ENCODE measurements at places on chromosomes 3 and 15. TPM values are rescaled to one million over a fixed set of nuclear protein-coding genes. Genes with fewer than 3 reads are reported as not detected.

The SLC28A2 gene
- not detected for total RNA-seq

The FAH gene
- 10.8 TPM for total RNA-seq

The ZPLD1 gene
- total RNA-seq: 0.10 TPM

The RASL12 gene
- total RNA-seq: 6.2 TPM

The CHRNA5 gene
- 0.72 TPM for total RNA-seq

The CCDC50 gene
- total RNA-seq: 67.7 TPM

The TNFAIP8L3 gene
- total RNA-seq: 14.7 TPM

The MYH15 gene
- 0.31 TPM for total RNA-seq

The DLEC1 gene
- 2.1 TPM for total RNA-seq

The COLQ gene
- total RNA-seq: 1.6 TPM

The RNU5B-1 gene
- not detected for total RNA-seq

GRCh38 chr15:63354821-63355650, 26.6 kb downstream of the CA12 start:
- H3K4me3 ChIP-seq: no peak overlapping the region
- no peaks in the 10 kb centered on the region for H3K36me3 ChIP-seq
- no peaks in the 10 kb centered on the region for H3K27me3 ChIP-seq
- peak overlapping the region; percentile 30 for H3K27ac ChIP-seq
- DNase-seq: no peak
- peaks cover 54% of the 10 kb centered on the region for H3K4me1 ChIP-seq

DNA sequence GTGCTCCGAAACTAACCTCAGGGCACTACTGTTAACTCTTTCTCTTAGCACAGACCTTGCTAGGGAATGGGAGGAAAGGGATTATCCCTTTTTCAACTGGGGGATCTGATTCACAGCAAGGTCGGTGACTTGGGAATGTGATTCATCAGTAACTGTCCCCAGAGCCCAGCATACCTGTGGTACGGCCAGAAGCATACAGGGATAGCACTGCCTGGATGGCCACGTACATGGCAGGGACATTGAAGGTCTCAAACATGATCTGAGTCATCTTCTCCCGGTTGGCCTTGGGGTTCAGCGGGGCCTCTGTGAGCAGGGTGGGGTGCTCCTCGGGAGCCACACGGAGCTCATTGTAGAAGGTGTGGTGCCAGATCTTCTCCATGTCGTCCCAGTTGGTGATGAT, 2.3 kb downstream of the ACTC1 start:
- H3K4me1 ChIP-seq: peaks cover 7% of the 10 kb centered on the region
- no peak overlapping the region for H3K27ac ChIP-seq
- no peak for DNase-seq
- peaks cover 54% of the 10 kb centered on the region for H3K27me3 ChIP-seq

DNA sequence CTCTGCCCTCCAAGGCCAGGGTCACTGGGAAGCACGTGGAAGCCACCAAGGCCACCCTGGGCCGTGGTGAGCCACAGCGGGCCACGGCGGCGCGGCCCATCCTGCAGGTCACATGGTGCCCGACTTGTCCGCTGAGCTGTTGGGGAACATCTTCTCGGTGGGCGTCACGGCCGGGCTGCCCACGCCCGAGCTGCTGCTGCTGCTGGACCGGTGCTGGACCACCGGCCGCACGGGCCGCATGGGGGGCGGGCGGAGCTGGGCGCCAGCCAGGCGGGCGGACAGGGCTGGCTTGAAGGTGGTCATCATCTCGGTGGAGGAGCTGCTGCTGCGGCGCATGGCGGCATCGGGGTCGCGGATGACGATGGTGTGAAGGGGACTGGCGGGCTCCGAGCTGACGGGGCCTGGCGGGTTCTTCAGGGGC, 22.1 kb upstream of the RAD18 start:
- DNase-seq: no peak
- H3K4me3 ChIP-seq: no peak overlapping the region
- H3K36me3 ChIP-seq: peaks cover 2% of the 10 kb centered on the region
- no peaks in the 10 kb centered on the region for H3K27me3 ChIP-seq

DNA sequence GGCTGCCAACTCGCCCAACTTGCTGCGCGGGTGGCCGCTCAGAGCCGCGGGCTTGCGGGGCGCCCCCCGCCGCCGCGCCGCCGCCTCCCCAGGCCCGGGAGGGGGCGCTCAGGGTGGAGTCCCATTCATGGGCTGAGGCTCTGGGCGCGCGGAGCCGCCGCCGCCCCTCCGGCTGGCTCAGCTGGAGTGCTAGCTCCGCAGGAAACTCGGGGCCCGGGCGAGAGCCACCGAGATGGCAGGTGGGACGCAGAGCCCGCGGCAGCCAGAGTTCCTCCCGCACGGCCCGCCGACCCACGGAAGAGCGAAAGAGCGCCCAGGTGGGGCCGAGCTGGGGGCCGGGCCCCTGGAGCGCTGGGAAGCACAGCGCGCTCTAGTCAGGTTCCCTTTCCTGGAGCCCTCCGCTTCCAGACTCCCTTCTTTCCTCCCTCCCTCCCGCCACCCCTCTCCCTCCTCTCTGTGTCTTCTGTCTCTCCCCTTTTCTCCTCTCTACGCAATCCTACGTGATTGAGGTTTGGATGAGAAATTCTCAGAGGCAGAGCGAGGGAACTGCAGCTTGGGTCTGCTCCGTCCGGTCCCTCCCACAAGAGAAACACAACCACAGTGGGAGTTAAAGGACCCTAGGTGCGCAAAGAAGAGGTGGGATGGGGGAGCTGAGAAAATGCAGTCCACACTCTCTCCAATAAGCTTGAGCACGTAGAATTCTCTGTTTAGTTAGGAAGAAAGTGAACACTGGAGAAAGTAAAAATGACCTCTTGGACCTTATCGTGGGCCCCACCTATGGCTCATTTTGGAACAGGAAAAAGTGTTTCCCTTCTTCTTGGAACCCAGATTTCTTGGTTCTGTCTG, 317.3 kb downstream of the FGF12 start:
- no peak for DNase-seq
- no peaks in the 10 kb centered on the region for H3K36me3 ChIP-seq
- H3K27ac ChIP-seq: no peak overlapping the region

- no peaks in the 10 kb centered on the region for H3K27me3 ChIP-seq
- no peak for DNase-seq
- H3K36me3 ChIP-seq: no peaks in the 10 kb centered on the region
- H3K4me1 ChIP-seq: no peaks in the 10 kb centered on the region
Observed at GRCh38 chr3:110753516-110753915, 318.1 kb upstream of the NECTIN3 start.

DNA sequence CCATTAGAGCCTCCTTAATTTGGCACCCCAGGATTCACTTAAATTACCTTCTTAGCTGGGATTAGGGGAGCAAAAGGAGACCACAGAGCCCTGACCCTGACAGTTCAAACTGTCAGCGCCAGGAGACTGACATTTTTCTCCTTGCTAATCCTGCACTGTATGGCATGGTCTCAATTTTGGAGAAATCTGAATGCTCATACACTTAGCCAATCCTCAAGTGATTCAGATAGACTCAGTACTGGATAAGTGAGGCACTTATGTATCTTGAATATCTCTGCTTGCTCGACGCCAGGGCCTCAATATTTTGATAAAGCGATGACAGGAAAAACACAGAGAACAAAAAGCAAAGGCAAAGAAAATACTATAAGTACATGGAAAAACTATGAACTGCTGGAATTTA, 375.9 kb upstream of the WNT5A start:
- no peak for DNase-seq
- no peaks in the 10 kb centered on the region for H3K4me1 ChIP-seq
- H3K27ac ChIP-seq: no peak overlapping the region
- no peaks in the 10 kb centered on the region for H3K36me3 ChIP-seq
- no peaks in the 10 kb centered on the region for H3K27me3 ChIP-seq
- H3K4me3 ChIP-seq: no peak overlapping the region

DNA sequence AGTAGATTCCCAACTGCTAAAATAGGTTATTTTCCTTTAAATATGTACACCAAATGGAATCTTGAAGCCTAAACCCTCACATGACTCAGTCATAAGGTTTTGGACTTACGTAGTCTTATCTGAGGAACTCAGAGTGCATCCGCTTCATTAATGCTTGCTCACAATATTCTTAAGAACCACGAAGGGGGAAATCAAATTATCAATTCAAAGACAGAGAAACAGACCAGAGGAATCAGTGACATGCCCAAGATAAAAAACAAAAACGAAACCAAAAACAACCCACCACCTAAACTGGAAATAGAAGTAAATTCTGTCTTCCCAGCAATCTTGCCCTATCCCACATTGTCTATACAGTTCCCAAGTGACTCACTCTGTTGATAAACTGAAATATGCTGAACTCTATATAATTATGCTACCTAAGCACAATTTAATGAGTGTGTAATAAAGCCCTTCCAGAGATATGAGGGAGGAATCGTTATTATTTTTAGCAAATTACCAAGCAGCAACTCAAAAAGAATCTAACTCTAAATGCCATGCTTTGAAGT, 135.4 kb upstream of the CBLB start:
- H3K4me1 ChIP-seq: no peaks in the 10 kb centered on the region
- H3K36me3 ChIP-seq: no peaks in the 10 kb centered on the region
- no peaks in the 10 kb centered on the region for H3K27me3 ChIP-seq
- peak overlapping the region; percentile 26 for H3K4me3 ChIP-seq
- DNase-seq: no peak

GRCh38 chr3:194584320-194584776, 48.9 kb downstream of the TMEM44 start:
- peaks cover under 1% of the 10 kb centered on the region for H3K36me3 ChIP-seq
- no peaks in the 10 kb centered on the region for H3K27me3 ChIP-seq
- no peak for DNase-seq
- H3K27ac ChIP-seq: peak overlapping the region; percentile 91

GRCh38 chr3:53708001-53708621, 138.1 kb downstream of the CHDH start:
- peaks cover 6% of the 10 kb centered on the region for H3K4me1 ChIP-seq
- H3K27ac ChIP-seq: no peak overlapping the region
- H3K27me3 ChIP-seq: peaks cover 3% of the 10 kb centered on the region
- H3K36me3 ChIP-seq: no peaks in the 10 kb centered on the region
- no peak for DNase-seq

- no peak overlapping the region for H3K4me3 ChIP-seq
- H3K36me3 ChIP-seq: no peaks in the 10 kb centered on the region
- H3K4me1 ChIP-seq: peaks cover 20% of the 10 kb centered on the region
Observed at GRCh38 chr15:38217191-38217595, 35.4 kb upstream of the SPRED1 start.

- H3K36me3 ChIP-seq: no peaks in the 10 kb centered on the region
- no peak for DNase-seq
- H3K27ac ChIP-seq: no peak overlapping the region
- H3K4me1 ChIP-seq: no peaks in the 10 kb centered on the region
- H3K27me3 ChIP-seq: no peaks in the 10 kb centered on the region
Observed at GRCh38 chr15:84832448-84833040, 15.4 kb downstream of the ALPK3 start.

- no peaks in the 10 kb centered on the region for H3K27me3 ChIP-seq
- no peak overlapping the region for H3K27ac ChIP-seq
- no peaks in the 10 kb centered on the region for H3K36me3 ChIP-seq
- H3K4me1 ChIP-seq: peaks cover 7% of the 10 kb centered on the region
- peak; percentile 64 for DNase-seq
Observed at GRCh38 chr15:75138016-75138999, 63.4 kb upstream of the C15orf39 start.

Data from suprapubic skin (tissue), 4 donors.